ENCODE measurements at places on chromosomes 13 and 19.

GRCh38 chr13:97978651-97979050, 25.2 kb downstream of the IPO5 start:
- no peak for DNase-seq

GRCh38 chr19:16133818-16134217, 9.7 kb upstream of the HSH2D start:
- DNase-seq, result no peak

GRCh38 chr19:9107375-9107774, at the start of gene OR7G2:
Gene OR7G2 (minus strand): TSS chr19:9107475. CDS start chr19:9103243, 4,232 bp downstream.
- no peak for DNase-seq

GRCh38 chr13:26983543-26984320, 187.9 kb downstream of the USP12 start:
- no peak for DNase-seq

- no peak for DNase-seq
These were observed 7.5 kb downstream of the IZUMO2 start for GRCh38 chr19:50155520-50156109.

DNA sequence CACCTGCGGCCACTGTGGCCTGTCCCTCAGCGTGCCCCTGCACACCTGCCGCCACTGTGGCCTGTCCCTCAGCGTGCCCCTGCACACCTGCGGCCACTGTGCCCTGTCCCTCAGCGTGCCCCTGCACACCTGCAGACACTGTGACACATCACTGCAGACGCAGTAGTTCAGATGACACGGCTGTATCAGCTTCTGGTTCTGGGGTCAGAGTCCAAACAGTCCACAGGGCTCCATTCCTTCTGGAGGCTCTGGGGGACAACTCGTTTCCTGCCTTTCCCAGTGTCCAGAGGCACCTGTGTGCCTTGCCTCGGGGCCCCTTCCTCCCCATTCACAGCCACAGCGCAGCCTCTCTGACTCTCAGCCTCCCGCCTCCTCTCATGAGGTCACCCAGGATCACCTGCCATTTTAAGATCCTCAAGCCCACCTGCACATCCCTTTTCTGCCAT, 5.5 kb downstream of the SF3A2 start:
- no peak for DNase-seq

GRCh38 chr13:109949397-109949796, 163.0 kb upstream of the IRS2 start:
- no peak for DNase-seq

DNA sequence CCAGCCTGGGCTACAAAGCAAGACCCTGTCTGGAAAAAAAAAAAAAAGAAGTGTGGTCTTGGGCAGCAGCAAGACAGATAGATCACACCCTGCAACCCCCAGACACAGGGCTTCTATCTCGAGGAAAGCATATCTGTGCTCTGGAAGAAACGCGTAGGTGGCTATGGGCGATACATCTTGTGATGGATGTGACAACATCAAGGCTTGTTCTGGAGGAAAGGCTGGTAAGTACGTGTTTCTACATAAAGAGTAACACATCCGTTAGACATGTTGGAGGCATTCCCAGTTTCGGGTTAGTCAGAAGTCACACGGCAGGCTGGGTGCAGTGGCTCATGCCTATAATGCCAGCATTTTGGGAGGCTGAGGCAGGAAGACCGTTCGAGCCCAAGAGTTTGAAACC, 6.6 kb upstream of the DHDH start:
- no peak for DNase-seq

Data from T-helper 2 cell (primary cell).